ENCODE measurements at places on chromosomes 3 and 15.

GRCh38 chr3:37236024-37236423, 61.6 kb upstream of the LRRFIP2 start:
- DNase-seq, result no peak

DNA sequence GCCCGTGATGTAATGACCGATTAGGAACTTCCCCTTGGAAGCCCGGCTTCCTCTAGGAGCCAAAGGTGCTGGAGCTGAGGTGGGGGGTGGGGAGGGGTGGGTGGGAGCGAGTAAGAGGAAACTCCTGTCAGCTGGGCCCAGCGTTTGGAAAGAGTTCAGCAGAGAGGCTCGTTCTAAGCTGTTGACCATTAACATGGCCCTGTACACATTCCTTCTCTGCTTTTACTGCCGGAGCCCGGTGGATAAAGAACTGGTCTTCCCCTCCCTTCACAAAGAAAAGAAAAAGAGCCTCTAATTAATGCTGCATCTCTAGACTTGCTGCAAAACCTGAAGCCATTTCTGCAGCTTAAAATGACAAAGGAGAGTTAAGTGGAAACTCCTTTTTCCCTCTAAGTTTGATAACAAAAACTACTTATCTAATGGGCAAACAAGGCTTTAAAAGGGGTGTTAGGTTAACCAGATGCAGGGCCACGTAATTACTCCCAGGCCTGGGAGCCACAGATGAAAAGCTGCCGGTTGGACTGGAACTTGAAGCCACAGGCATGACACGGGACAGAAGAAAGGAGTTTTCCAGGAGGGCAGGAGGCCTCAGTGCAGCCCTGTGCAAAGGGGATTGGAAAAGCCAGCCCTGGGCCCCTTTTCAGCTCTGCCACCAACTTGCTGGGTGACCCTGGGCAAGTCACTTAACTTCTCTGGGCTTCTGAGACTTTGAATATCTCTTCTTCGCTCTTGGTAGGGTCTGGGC, 71.3 kb downstream of the SMAD6 start:
- no peak for DNase-seq

- no peak for DNase-seq
Observed at GRCh38 chr15:80750575-80750974, 28.6 kb upstream of the CEMIP start.

- DNase-seq, result no peak
Observed at GRCh38 chr15:56835718-56836171, 82.7 kb upstream of the TCF12 start.

GRCh38 chr15:84894736-84895425, 10.4 kb downstream of the SLC28A1 start:
- no peak for DNase-seq

DNA sequence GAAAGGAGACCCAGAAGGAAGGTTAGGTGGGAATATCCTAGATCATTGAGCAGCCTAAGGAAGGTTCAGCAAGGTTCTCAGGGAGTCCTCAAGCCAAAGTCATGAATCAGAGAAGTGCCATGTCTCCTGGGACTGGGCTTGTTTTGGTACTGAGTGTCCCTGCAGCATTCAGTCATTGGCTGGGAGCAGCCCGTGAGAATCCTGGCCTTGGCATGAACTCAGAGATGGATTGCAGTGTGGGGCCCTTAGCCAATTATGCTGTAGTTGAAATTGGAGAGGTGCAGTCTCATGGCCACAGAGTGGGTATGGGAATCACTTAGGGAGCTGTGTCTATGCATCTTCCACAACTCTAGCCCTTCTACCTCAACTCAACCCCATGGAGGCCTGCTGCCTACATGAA, 17.0 kb upstream of the PPM1L start:
- no peak for DNase-seq

- DNase-seq, result no peak
Observed at GRCh38 chr3:20160230-20160629, 25.8 kb downstream of the SGO1 start.

DNA sequence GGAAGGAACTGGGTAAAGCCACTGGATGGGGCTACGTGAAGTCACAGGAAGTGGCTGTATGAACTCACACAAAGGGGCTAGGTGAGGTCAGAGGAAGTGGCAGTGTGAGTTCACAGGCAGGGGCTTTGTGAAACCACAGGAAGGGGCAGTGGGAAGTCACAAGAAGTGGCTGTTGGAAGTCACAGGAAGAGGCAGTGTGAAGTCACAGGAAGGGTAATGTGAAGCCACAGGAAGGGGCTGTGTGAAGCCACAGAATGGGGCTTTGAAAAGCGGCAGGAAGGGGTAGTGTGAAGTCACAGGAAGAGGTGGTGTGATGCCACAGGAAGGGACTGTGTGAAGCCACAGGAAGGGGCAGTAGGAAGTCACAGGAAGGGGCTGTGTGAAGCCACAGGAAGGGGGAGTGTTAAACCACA, 34.6 kb downstream of the GASK1A start:
- no peak for DNase-seq

GRCh38 chr3:181298421-181298820, 308.9 kb upstream of the DNAJC19 start:
- DNase-seq, result no peak

DNA sequence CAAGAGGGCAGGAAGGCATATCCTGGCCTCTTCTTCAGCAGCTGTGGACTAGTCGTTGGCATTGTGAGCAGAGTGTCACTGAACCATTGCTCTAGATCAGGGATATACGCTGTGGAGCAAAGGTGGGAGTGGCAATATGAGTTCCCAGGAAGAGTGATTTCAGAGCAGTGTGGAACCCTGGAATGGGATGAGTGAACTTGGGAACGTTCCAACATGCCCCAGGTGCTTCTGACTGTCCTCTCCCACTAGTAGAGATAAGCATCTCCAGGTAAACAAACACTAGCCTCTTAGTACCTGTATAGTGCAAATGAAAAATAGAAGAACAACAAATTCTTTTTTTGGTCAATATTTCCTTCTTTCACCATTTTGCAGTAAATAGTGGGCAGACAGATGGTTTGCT, 123.6 kb upstream of the VEPH1 start:
- no peak for DNase-seq

DNA sequence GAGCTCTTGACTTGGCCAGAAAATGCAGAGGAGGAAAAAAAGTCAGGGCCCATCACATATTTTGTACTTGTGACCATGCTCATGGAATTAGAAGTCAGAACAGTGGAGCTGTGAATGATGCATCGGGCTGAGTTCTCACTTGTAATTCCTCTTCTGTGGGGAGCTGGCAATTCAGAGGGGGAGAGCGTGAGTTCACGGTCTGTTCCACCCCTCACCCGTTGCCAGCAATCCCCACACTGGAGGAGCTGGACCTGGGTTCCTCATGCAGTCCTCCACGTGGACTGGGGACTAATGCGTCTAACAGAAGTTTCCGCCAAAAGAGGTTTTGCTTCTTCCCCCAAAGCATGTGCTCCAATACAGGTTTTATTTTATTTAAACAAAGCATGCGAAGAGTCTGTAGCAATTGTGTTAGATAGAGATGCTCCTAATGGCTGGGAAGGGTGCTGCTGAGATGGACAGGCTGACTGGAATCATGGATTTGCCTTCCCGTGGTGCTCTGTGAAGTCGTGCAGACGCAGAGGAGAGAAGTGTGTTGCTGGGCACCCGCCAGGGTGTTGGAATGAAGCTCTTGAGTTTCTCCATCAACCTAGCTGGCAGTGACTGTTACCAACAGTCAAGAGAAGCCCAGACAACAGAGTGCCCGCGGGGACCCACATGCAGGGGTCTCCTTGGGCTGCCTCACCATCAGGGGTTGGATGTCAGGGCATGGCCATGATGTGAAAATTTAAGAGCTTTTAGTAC, 77.4 kb upstream of the PCSK6 start:
- no peak for DNase-seq

- no peak for DNase-seq
Observed at GRCh38 chr15:69660114-69660513, 207.5 kb downstream of the RPLP1 start.

- DNase-seq, result no peak
Observed at GRCh38 chr3:177069514-177070329, 127.6 kb downstream of the TBL1XR1 start.
